Erythroblast (primary cell): ENCODE measurements at places on chromosomes 4 and X.

- DNase-seq, result no peak
These were observed 274.6 kb downstream of the NAF1 start for GRCh38 chr4:162891788-162892707.

- DNase-seq, result no peak
These were observed 10.0 kb downstream of the SLC2A9 start for GRCh38 chr4:10011277-10011676.

DNA sequence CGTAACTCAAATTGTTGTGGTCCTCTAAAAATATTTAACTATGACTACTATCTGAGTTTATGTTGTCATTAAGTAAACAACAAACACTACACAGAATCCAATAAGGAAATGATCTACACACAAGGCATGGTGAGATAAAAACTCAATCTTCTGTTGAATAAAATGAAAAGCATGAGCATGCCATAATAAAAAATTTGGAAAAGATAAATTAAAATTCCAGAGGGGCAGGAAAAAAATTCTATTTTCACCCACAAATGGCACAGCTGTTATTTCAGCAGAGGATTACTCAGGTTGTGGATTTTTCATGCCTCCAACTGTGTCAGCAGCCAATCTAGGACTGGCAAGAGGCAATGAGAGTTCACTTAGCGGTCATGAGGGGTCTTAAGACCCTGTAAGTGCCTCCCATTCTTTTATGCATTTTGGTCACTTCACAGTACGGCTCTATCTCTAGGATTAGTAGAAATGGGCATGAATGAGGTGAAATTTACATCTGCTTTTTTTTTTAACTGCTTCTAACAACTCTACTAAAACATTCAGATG is 639.8 kb upstream of the DIPK2B start:
- DNase-seq, result no peak

DNA sequence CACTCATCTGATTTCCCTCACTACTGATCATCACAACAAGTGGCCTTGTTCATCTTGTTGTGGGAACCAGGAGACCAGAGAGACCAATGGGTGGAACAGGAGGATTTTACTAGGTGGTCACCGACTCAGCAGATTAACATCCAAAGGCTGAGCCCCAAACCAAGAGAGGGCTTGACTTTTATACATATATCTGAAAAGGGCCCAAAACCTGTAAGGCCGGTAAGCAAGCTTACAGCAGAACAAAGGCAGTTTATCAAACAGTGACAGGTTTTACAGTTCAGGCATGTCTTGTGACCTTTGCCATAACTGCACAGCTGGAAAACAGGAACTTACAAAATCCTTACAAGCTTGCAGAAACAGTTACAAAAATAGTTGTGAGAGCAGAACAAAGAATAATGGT is 195.9 kb downstream of the OR13H1 start:
- DNase-seq, result peak; percentile 0

DNA sequence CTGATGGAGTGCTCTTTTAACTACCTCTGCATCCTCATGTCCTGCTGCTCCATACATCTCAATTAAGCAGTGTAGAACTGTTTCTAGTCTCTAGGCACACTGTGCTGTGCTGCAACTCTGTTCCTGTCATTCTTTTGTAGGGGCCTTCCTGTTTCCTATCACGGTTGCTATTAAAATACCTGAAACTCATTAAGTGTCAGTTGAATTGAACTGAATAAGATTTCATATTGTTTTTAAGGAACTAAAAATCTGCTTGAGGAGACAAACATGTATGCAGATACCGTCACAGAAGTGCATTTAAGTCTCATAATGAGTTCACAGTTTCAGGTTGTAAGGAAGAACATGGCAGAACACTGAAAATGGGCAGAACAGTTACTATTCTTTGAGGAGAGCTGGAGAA is 170.1 kb downstream of the LARP7 start:
- no peak for DNase-seq

- DNase-seq, result no peak
These were observed 165.4 kb upstream of the MAD2L1 start for GRCh38 chr4:120232050-120232449.

GRCh38 chrX:153468008-153468580 is 2.3 kb downstream of the HAUS7 start:
- no peak for DNase-seq

DNA sequence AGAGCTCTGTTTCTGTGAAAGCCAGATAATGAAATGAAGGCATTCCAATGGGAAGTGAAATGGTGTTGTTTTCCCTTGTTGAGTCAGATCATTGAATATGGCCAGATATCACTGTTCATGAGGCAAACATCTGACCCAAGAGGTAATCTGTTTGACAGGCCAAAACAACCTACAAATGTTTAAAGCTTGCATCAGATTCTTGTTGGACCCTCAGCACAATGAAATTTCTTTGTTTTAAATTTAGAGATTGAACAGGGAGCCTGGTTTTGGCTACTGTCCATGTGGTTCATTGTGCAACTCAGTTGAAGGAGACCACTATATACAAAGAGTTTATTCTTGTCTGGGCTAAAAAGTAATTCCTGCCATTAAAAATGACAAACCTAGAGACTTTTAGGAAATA is 159.1 kb downstream of the AFF2 start:
- DNase-seq, result no peak

DNA sequence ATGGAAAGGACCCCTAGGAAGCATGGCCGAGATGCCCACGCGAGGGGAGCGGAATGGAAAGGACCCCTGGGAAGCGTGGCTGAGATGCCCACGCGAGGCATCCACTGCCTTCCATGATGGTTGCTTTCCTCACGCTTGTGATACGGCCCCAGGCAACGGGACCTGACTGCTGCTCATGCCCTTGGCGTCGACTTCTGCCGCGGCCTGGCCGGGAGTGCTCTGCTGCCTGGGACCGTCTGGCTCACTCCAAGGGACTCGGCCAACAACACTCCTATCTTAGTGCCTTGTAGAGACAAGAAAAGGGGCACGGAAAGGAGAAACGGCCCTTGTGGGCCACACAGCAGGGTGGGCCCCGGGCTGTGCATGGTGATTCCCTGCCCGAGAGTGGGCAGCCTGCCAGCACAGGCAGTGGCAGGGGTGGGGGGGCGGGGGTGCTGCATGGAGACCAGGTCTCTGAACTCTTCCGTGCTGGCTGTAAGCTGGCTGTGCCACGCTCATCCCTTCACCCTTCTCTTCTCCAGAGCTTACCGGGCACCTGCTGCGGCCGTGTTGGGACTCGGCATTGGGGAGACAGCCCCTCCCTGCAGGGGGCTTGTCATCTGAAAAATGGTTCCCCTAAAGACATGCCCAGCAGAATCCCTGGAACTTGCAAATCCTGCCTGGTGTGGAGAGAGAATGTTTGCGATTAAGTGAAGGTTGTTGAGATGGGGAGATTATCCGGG is 38.6 kb upstream of the HMX1 start:
- DNase-seq, result no peak

DNA sequence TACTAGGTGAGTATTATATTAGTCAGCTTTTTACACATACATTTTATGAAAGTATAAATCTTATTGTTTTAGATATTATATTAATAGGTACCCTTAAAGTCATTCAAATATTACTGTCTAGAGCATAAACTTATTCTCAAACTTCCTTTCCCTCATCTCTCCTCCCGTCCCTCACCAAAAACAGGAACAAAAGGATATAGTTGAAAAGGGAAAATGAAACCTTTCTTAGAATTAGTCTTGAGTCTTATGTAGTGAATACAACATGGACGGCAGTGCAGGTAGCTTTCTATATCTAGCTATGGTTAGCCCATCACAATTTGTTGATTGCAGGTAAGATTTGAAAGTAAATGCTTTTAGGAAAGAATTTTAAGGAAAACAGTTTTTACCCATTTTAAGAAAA is 65.6 kb downstream of the RBPJ start:
- no peak for DNase-seq

DNA sequence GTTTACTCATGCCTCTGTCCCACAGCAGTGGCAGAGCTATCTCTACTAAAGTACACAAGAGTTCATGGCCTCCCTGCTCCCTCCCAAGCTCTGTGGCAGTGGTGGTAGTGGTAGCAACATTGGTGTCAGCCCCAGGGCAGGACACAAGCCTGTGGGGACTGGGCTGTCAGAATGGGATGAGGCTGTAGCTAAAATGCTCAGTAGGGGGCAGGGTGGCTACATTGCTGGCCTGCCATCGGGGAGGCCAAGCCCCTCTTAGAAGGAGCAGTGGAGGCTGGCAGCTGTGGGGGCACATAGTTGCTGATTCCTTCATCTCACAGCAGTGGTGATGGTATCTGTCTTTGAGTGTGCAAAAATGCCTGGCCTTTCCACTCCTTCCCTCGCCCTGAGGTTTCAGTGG is 461.7 kb downstream of the PCDH18 start:
- no peak for DNase-seq

GRCh38 chr4:10667701-10668326 is 16.8 kb downstream of the CLNK start:
- DNase-seq, result no peak
